ENCODE measurements at places on chromosomes 12 and 14.

DNA sequence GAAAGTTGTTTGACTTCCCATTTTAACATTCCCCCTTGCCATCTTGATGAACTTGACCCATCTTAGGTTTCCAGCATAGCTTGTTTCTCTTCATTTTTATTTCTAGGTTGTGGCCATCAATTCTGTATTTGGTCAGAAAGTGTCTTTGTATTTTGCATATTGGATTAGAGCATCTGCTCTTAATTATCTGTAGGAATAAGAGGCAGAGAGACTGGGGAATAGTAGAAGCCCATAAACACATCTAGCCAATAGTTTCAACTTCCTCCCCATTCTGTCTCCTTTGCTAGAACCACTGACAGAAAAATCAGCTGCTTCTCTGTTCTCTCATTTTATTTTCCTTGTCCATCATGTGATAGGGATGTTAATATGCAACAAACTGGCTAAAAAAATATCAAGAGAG, 8.2 kb downstream of the SOCS2 start:
- no peak for ATAC-seq

DNA sequence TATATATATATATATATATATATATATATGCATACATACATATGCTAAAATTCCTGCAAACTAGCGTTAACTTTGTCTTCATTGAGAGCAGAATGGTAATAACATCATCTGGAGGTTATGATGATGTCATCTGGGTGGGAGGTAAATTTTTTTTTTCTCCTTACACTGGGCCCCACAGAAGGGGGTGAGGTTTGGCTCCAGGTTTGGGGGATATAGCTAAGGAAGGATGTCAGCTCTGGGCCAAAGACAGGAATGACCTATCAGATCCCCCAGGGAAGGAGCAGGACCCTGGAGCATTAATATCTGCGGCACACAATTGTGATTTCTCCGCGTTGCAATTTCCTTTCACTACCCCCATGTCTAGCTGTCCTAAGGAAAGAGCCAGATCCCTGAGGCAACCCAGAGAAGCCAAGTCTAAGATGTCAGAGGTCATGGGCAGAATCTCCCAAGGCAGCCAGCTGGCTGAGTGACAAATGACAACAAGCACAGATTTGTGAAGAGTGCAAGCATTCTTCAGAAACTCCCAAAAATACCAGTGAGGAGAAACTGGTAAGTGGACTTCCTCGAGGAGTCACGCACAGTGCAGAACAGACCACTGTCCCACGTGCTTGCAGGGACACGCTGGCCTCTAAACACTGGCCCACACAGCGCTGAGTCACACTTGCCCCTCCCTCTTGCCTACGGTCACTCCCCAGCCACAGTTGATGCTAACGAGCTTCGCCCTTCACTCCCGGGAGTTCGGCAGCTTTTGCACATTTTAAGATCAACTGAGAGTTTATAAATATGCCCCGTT, 9.9 kb downstream of the UBC start:
- peak; percentile 73 for ATAC-seq

GRCh38 chr12:89768586-89769482, 60.2 kb upstream of the ATP2B1 start:
- peak; percentile 94 for ATAC-seq

DNA sequence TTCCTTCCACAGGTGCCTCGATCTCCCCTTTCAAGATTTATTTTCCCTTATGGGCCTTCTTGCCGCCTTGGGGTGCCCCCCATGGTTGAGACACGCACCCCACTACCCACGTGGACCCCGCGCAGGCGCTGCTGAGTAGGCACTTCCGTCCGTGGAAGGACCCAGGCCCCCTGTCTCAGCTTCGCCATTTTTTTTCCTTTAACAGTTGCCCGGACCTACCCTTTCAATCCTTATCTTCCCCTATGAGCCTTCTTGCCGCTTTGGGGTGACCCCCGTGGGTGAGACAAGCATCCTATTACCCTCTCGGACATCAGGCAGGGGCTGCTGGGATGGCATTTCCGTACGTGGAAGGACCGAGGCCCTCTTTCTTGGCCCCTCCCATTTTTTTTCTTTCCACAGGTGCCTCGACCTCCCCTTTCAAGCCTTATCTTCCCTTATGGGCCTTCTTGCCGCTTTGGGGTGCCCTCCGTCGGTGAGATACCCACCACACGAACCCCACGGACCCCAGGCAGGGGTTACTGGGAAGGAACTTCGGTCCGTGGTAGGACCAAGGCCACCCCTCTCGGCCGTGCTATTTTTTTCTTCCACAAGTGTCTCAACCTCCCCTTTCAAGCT, 268.2 kb downstream of the ALG10 start:
- ATAC-seq: no peak

GRCh38 chr12:87025976-87026375, 769.8 kb upstream of the MGAT4C start:
- ATAC-seq: no peak

DNA sequence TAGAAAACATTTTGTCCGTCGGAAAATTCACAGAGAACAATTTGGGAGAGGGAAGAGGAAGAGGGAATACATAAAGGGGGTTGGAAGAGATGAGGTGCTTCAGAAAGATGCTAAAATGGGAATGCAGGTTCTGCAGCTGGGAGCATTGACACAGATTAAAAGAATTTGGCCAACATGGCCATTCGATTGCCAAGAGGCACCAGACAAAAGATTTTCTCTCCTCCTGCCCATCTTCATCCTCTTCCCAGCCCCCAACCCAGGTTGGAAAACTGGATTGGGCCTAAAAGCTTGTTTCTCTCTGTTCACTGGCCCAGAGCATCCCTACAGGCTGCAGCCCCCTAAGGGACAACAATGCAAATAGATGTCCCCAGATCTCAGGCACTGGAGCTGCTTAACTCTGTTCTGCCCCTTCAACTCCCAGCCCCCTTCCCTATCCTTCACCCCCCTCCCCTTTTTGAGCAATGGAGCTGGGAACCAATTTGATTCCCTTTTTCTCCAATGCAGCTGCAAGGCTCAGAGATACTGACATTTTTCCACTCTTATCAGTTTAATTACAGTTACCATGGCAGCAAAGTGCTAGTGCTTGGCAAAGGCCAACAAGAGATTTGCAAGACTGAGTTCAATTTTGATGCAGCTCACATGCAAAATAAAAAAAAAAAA, 1.9 kb downstream of the LMO3 start:
- no peak for ATAC-seq

DNA sequence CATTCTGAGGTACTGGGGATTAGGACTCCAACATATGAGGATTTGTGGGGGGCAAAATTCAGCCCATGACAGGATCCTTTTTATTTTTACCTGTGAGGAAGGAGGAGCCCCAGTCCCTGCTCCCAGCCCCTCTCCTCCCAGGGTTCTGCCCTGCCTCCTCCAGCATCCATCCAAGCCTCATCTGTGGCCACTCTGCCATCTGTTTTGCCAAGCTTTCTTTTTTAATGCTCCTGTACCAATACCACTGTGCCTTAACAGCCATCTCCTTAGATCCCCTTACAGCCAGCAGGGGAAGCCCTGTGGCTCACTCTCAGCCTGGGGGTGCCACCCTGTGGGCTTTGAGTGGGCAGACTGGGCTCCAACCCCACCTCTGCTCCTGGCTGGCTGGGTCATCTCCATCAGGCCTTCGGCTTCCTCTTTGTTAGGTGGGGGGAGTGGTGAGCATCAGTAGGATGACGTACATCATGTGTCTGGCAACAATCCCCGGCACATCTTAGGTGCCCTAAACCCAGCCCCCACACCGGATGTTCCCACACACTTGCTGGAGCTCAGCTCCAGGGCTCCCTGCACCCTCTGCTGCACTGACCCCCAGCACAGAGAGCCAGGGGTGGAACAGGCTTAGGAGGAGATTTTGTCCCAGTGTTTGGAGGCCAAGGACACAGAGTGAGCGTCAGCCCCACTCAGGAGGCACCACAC, 40.2 kb downstream of the CYP46A1 start:
- no peak for ATAC-seq

GRCh38 chr12:12582193-12582881, 19.7 kb upstream of the DUSP16 start:
- no peak for ATAC-seq

- no peak for ATAC-seq
Measured at GRCh38 chr14:101226603-101227425, 323.3 kb upstream of the RTL1 start.

- ATAC-seq: no peak
Measured at GRCh38 chr12:20863056-20863455, 52.6 kb downstream of the SLCO1B3 start.

DNA sequence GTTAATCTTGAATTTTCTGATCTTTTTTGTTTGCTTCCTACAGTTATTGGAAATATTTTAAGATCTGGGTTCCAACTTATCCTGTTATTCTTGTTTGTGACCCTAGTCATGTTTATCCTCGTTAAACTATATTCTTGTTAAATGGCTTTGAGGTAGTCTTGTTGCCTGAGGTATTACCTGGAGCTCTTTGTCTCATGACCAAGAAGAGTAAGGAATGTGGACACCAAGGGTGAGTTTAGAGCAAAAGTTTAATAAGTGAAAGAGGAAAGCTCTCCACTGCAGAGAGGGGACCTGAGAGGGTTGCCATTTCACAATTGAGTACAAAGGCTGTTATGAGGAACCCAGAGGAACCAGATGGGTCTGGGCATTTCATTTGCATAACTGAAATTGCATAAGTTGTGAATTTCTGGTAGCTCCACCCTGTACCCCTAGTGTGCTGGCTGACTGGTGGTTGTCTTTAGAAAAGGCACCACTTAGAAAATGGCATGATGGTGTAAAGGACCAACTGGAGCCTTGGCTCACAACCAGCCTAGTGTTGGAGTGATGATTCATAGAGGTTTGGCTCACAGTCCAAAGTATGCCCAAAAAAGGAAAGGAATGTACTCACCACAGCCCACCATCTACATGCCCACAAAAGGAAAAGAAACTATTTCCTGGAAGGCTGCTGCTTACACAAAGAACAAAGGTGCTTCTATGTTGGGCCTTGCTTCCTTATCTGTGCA, 36.7 kb upstream of the RESF1 start:
- peak; percentile 54 for ATAC-seq

- ATAC-seq: no peak
Measured at GRCh38 chr12:43501703-43502102, 50.3 kb downstream of the ADAMTS20 start.

GRCh38 chr12:61250303-61250702, 1009.9 kb upstream of the USP15 start:
- ATAC-seq: no peak

GRCh38 chr12:28776220-28776619, 372.9 kb upstream of the FAR2 start:
- no peak for ATAC-seq

DNA sequence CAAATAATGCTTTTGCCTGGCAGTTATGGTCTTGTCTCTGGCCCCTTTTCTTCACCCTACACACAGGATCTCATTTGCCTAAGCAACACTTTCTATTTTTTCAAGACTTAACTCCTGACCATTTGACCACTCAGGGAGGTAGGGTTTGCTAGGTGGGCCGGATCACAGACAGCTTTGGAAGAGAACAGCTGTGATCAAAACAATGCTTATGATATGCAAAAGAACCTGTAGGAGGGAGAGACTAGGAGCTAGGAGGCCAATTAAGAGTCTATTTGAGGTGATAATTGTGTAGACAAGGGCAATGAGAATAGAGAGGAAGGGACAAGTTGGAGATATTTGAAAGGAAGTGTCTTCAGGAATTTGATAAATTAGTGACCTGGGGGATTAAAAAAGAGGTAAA, 12.3 kb upstream of the DACT1 start:
- ATAC-seq: no peak

DNA sequence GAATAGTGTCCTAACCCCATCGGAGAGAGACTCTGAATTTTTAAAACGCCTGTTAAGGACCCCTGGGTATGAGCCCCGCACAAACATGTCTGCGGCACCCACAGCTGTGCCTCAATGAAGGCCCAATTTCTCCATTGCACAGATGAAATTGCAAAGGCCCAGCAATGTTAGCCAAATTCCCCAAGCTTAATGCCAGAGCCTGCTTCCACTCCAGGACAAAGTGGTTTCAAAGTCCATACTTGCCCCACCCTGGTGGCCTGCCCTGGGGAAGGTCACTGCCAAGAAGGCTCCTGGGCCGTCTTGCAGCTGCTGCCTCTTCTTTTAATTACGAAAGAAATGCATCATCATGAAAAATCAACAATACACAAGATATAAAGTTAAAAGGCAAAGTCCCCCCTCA, 1179.7 kb downstream of the VRK1 start:
- no peak for ATAC-seq

GRCh38 chr12:50411051-50411660, 10.5 kb downstream of the LARP4 start:
- ATAC-seq: no peak

GRCh38 chr12:4915752-4916151, 6.0 kb downstream of the KCNA1 start:
- ATAC-seq: no peak

- peak; percentile 51 for ATAC-seq
Measured at GRCh38 chr14:61503167-61503801, 181.9 kb downstream of the PRKCH start.

DNA sequence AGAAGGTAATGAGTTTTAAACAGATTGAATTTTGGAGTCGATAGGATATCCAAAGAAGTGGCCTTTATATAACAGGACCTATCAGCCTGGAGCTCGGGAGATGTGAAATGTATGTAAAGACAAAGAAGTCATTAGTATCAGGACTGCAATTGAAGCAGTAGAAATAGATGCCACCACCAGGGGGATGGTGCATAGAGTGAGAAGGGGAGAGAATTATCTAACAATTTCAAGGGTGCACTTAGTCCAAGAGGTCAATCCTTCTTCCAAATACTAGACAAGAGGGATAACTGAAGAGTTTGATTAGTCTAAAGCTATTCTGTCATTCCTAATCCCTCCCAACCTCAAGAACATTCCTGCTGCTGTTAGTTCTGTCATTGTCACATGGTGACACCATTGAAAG, 127.8 kb downstream of the CFAP54 start:
- ATAC-seq: no peak

DNA sequence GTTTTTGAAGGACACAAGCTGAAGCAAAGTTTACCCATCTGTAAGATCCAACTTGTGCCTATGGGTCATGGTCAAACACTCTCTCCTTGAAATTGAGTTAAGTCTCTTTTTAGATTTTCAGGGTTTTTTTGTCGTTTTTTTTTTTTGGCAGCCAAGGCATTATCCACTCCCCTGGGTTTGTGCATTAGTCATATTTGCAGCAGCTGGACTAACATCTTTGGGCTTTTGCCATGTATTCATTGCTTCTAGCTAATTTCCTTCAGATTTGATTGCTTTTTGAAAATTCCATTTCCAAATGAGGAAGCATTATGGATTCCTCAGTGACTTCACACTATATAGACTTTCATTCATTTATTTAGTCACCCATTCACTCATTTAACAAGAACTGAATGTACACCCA, 80.3 kb upstream of the SRRM4 start:
- no peak for ATAC-seq

GRCh38 chr12:15532364-15532977, 210.2 kb downstream of the PTPRO start:
- ATAC-seq: peak; percentile 82

GRCh38 chr14:75258079-75258802, 20.4 kb upstream of the FOS start:
- ATAC-seq: no peak
